ENCODE measurements at places on chromosomes 1 and 21. TPM values are rescaled to one million over a fixed set of nuclear protein-coding genes. Genes with fewer than 3 reads are reported as not detected.

GSTM5 gene
- total RNA-seq = 0.28 TPM

LRRN2 gene
- total RNA-seq = not detected

HAPLN2 gene
- total RNA-seq = not detected

TRMT1L gene
- total RNA-seq = 25.3 TPM

OR14K1 gene
- total RNA-seq = not detected

OLFML2B gene
- total RNA-seq = 0.56 TPM

FNDC5 gene
- 1.7 TPM for total RNA-seq

INSRR gene
- not detected for total RNA-seq

PTGER3 gene
- under 0.01 TPM for total RNA-seq

DRAM2 gene
- total RNA-seq = 71.9 TPM

DNA sequence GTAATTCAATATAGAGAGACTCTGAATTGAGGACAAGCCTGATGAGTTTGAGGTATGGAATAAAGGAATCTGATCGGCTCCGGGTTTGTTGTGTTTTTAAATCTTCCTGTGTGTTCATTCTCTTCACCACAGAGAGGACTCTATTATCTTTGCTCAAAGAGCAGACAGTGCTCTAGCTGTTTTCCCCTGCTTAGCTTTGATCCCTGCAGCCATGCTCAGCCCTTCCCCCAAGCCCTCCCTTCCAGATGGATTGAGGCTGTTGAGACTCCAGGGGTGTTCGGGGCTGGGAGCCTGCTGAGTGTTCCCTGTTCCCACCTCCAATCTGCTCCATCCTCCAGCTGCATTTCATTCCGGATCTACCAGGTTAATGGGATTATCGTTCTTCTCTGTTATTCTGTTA is 74.2 kb upstream of the CXADR start:
- DNase-seq = no peak

DNA sequence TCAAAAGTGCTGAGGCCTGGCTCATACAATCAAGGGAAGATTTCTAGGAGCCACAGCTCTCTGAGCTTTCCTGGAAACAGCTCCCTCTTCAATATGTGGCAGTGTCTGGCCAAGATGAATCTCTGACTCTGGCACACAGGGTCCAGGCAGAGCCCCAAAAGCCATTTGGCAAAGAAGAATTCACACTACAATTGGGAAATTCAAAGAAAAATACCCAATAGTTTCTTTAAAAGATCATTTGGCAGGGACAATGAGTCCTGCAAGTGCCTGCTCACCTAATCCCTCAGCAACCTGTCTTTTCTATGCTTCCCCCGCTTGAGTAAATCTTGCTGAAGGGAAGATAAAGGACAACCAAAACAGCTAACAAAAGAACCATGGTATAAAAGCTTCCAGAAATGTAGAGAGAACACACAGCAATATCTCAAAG is 124.6 kb downstream of the TGFBR3 start:
- DNase-seq = no peak

DNA sequence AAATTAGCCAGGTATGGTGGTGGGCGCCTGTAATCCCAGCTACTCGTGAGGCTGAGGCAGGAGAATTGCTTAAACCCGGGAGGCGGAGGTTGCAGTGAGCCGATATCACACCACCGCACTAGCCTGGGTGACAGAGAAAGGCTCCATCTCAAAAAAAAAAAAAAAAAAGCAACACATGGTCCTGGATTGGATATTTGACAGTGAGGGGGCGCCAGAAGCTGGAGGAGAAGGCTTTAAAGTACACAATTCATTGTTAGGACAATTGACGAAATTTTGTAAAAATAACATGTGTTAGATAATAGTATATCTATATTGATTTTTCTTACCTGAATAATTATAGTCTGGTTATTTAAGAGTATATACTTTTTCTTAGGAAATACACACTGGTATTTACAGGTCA is 50.2 kb upstream of the USP25 start:
- no peak for DNase-seq

DNA sequence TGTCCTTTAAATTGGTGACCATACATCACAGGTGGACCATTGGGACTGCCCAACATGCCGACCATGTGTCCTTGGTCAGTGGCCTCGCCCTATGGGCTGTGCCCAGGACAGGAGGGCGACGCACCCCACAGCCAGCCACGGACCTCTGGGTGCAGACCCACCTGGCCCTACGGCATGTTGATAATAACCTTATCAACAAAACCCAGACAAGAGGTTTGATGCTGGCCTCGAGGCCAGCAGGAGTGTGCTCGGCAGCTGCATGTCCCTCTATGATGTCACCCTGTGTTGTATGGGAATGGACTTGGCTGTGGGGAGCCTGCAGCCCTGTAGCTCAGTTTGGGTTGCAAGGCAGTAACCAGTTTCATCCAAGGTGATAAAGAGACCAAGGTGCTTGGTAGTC is 32.1 kb downstream of the SLC37A1 start:
- DNase-seq = no peak

DNA sequence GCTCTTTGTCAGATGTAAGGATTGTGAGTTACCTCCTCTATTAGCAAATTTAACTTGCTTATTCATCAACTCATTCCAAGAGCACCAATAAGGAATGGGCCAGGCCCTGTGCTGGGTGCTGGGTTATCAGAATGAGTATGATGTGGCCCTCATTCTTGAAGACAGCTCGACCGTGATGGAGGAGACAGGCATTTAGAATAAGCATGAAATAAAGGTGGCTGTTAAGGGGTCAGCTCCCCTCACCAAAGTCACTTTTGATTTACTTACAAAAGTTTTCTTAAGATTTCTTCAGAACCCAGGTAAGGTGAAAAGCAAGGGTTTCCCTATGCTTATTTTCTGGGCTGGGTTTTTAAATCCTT is 15.3 kb upstream of the PADI1 start:
- DNase-seq = no peak

DNA sequence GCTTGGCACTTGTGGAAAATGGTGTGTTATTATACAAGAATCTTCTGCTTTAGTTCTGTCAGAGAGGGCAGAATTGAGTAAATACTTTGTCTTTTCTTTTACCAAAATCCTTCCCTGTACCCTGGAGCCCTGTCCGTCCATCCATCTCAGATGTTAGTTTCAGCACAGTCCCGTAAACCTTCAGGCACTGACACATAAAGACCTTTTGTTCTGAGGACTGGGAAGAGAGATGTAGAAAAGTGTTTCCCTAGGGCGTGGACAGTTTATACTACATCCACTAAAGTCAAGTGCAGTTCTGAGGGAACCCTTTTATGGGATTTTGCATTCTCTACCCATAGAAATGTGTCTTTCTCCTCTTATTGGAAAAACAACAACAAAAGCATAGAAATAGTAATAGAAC is 162.4 kb downstream of the PDE4B start:
- DNase-seq = no peak

DNA sequence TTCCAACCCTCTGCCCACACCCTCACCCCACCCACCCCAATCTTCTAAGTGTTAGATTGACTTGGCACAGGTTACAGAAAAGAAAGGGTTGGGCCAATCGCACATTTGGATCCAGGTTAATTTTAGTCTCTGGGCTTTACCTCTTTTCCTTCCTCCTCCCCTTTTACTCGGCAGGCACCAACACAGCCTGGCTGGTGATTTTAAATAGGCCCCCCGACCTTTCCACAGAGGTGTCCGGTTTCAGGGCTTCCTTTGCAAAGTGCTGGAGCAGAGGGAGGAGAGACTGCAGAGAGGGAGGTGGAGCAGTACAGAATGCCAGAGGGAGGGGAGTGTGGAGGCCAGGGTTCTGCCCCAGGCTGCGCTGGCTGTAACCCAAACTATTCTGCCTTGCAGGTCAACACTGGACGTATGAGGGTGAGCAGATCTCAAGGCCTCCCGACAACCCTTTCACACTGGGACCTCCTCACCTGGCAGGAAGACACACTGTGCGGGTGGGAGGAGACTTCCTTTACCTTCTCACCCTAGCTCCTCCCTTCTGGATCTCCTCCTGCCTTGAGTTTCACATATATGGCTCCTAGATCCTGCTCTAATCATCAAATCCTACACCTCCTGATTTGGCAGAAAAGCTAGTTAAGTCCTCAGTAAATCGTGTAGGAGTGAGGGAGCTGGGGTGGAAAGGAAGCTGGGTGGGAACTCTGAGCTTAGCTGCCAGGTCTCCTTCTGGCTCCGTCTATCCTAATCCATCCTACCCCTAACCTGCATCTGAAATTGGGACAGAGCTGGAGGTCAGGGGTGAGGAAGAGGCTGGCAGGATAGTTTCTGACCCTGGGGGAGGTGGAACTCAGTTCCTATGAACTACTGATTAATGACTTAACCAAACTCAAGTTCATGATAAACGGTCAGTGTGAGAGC is 2.4 kb downstream of the CA14 start:
- no peak for DNase-seq

DNA sequence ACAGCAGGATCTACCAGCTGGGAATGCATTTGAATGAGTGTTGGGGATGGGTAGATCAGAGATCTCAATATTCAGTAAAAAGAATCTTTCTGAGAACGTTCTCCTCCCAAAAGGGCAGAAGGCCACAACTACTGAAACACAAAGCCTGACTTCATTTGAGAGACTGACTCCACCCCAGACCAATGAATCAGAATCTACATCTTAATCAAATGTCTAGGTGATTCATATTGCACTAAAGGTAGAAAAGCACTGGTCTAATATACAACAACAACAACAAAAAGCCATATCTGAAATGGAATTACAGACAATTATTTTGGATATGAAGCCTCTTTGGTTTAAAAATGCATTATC is 123.9 kb downstream of the SMYD3 start:
- no peak for DNase-seq

GRCh38 chr1:111879081-111879480 is 110.4 kb downstream of the KCND3 start:
- peak; percentile 74 for DNase-seq

DNA sequence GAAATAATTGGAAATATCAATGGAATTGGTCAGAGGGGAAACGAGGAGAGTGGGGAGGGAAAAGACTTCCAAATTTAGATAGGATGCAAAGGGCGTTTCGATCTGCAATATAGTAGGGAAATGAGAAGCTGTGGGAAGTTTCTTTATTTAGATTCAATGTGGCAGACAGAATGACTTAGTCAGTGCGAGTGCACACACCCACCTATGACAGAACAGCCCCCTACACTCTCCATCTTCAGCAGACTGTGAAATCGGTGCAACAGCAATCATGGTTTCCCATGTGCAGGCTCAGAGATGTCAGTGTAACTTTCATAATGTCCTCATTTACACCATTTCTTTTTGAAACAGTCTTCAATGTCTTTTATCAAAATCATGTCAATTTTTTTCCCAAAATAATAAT is 46.0 kb downstream of the DIP2A start:
- DNase-seq = no peak

DNA sequence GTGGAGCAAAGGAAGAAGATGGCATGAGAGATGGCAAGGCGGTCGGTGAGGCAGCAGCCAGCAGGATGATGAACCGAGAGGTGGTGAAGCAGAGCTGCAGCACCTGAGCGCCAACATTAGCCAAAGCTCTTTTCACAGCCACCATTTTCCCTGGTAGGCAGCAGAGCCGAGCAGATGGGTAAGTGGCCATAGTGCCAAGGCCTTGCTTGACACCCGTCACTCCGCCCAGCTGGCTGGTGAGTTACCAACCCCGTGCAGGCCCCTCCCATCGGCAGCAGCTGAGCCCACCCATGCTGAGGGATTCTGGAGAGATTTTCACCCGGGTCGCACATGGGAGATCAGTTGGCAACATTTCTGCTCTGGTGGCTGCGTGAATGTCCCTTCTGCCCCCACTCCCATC is 647.7 kb downstream of the PTPRU start:
- no peak for DNase-seq

DNA sequence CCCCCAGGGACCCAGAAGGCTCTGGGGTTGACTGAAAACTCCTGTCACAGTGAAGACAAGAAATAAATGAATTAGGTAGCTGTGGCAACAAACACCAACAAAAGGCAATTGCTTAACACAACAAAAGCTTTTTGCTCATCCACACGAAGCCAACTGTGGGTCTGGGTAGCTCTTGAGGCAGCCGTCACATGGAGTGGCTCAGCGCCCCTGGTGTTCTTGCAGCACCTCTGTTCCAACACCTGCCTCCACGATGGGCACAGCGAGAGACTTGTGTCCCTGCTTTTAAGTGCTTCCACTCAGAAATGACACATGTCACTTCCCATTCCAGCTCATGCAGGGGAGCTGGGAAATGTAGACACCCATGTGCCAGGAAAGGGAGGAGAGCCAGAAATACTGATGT is 364.5 kb upstream of the DUSP10 start:
- DNase-seq = no peak

DNA sequence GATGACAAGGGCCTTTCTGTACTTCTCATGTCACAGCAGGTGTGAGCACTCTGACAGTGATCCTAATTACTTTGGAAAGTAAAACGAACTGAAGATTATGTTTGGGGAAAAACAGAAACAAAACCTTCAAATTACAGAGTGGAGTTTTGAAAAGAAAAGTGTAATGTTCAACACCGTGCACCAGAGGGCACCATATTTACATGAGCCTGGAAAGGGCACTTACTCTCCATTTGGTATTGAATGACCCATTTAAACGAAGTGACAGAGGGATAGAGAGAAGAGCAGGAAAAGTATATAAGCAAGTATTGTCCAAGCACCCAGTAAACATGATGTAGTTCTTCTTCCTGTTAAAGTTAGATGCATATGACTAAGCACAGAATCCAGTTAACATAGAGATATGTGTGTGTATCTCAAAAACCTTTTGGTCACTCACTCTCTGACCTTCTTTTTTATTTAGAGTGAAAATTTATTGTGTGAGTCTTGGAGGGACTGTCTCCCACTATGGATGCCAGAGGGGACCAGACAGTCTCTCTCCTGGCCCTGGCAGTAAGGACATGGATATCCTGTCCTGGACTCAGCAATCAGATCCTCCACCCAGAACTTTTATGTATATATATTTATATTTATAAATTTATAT is 3.8 kb upstream of the RGSL1 start:
- DNase-seq = peak; percentile 40

GRCh38 chr1:154553056-154554030 is 5.1 kb downstream of the UBE2Q1 start:
- DNase-seq = peak; percentile 34

- no peak for DNase-seq
These were observed 62.1 kb downstream of the FOXJ3 start for GRCh38 chr1:42272920-42273319.

DNA sequence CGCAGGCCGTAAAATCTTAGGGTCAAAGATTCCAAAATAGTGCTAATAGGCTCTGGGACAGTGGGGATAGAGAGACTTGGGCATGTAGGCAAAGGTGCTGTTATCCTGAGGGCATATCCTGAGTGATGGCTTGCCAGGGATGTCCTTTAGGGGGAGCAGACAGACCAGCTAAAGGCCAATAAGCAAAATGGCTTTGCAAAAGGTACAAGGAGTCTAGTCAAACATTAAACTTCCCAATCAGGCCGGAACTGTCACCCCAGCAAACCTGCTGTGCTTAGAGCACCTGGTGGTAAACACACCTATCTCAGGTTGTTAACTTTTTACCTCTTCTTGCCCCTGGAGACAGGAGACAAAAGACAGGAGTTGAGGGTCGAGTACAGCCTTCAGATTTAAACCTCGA is 49.1 kb downstream of the TRABD2B start:
- DNase-seq = no peak
